A549 treated with CORT108297 at 1 μM for 4 hours (cell line): ENCODE measurements at places on chromosomes 2 and 18. TPM values are rescaled to one million over a fixed set of nuclear protein-coding genes. Genes with fewer than 3 reads are reported as not detected.

LRRC30 gene
- not detected in 5 replicates for total RNA-seq

CHST9 gene
- 0.02 TPM in 1 of 5 replicates, not detected in the others for total RNA-seq

ERBB4 gene
- not detected in 5 replicates for total RNA-seq

TUBB6 gene
- total RNA-seq = 187 to 204 TPM (median 189 TPM) in 5 replicates

NFE2L2 gene
- 48.7 to 67.7 TPM (median 53.6 TPM) in 5 replicates for total RNA-seq

NOSTRIN gene
- total RNA-seq = 1.3 to 2.1 TPM (median 1.7 TPM) in 5 replicates

NCOA1 gene
- total RNA-seq = 8.0 to 10.3 TPM (median 9.9 TPM) in 5 replicates

XDH gene
- total RNA-seq = 1.2 to 1.9 TPM (median 1.4 TPM) in 5 replicates

TAF4B gene
- 4.4 to 5.1 TPM (median 4.6 TPM) in 5 replicates for total RNA-seq

REG1B gene
- total RNA-seq = not detected in 5 replicates

EMILIN1 gene
- total RNA-seq = 0.37 to 0.50 TPM (median 0.47 TPM) in 5 replicates

GPBAR1 gene
- 0.08 to 0.17 TPM (median 0.11 TPM) in 5 replicates for total RNA-seq

UBXN4 gene
- total RNA-seq = 33.0 to 47.0 TPM (median 41.2 TPM) in 5 replicates

SPEG gene
- 4.3 to 9.5 TPM (median 7.0 TPM) in 5 replicates for total RNA-seq

ITM2C gene
- total RNA-seq = 62.8 to 84.2 TPM (median 81.7 TPM) in 5 replicates
